ENCODE measurements at places on chromosomes 5 and 9. TPM values are rescaled to one million over a fixed set of nuclear protein-coding genes. Genes with fewer than 3 reads are reported as not detected.

NEUROG1 gene
- not detected for total RNA-seq

DNAJA1 gene
- total RNA-seq: 101 TPM

PDE8B gene
- 10.1 TPM for total RNA-seq

ST8SIA4 gene
- total RNA-seq: 6.5 TPM

TMEM215 gene
- not detected for total RNA-seq

PCDHA11 gene
- total RNA-seq: 0.57 TPM

HAVCR2 gene
- total RNA-seq: 5.6 TPM

SLC23A1 gene
- 0.65 TPM for total RNA-seq

PCDHGC3 gene
- 52.6 TPM for total RNA-seq

OLFM1 gene
- 47.8 TPM for total RNA-seq
